ENCODE measurements at places on chromosomes 7 and 10.

DNA sequence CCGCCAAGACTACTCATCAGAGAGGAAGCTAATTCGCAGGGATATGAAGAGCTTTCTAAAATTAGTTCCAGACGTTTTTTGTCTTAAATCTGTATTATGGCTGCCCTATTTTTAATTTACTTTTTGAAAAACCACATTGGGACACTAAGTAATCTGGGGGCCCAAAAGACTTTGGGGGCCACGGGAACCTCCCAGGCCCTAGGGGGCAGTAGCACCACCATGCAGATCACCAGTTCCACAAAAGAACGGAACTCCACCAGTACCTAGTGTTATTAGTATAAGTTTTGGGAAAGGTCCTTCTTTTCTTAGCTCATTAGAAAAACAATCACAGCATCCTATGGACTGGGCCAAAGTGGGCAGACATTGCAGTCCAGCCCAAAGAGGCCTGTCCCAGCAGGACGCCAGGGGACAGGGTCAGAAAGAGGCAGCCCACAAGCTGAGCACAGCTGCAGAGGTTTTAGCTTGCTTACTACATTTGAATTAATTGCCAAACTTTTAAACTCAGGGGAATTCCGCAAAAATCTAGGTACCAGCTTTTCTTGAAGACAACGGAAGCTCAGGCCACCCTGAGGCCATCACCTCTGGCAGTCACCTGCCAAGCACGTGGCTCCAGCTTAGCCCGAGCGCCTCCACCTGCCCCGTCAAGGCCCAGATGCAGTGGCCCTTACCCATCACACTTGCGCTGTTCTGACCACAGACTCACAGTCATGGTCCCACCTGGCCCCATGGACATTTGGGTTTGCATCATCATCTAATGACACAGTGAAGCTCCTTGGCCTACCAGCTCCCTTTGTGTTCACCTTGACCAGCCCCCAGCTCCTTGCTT is 74.8 kb downstream of the PARP12 start:
- DNase-seq: no peak

- DNase-seq: no peak
These were observed 2.8 kb downstream of the SP8 start for GRCh38 chr7:20783700-20784387.

GRCh38 chr10:71584902-71585563 is 134.5 kb downstream of the C10orf105 start:
- no peak for DNase-seq

DNA sequence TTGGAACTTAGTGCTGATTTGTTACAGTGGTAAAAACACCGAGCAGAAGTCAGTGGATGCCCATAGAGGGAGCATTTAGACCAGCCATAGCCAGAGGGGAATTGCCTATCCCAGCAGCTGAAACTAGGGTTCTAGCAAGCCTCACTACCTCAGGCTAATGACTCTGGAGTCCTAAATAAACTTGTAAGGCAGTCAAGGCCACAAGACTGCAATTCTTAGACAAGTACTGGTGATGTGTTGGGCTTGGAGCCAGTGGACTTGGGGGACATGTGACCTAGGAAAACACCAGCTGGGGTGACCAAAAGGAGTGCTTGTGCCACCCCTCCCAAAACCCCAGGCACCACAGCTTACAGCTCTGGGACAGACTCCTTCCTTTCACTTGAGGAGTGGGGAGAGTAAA is 209.0 kb downstream of the MAGI2 start:
- DNase-seq: no peak

DNA sequence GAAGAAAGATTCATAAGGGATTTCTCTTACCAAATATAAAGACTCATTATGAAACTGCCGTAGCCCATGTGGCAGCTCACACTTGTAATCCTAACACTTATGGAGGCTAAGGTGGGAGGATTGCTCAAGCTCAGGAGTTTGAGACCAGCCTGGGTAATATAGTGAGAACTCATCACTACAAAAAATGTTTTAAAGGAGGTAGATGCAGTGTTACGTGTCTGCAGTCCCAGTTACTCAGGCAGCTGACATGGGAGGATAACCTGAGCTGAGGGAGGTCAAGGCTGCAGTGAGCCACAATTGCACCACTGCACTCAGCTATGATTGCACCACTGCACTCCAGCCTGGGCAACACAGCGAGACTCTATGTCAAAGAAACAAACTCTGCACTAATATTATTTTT is 18.1 kb upstream of the DNA2 start:
- no peak for DNase-seq

GRCh38 chr7:84455788-84456187 is 261.2 kb upstream of the SEMA3A start:
- peak; percentile 79 for DNase-seq

- no peak for DNase-seq
These were observed 8.0 kb downstream of the XRCC2 start for GRCh38 chr7:152667958-152668357.

DNA sequence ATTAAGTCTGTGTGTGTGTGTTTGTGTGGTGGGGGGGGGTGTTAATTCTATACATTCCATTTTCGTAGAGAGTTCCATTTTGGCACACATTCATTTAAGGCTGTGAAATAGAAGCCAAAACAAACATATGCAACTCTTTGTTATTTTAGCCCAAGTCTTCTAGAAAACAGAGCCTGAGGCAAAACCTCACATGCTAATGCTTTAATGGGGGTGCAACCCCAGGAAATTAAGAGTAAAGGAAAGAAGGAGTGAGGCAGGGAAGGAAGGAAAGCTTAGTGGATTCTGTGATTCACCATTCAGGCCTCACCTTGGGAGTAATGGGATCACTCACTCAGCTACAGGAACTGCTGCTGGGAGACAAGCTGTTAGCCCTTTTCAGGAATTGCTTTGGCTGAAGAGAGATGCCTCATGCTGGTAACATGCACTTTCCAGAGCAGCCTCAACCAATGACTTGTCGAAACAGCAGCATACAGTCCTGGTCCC is 73.0 kb upstream of the CTTNBP2 start:
- no peak for DNase-seq

DNA sequence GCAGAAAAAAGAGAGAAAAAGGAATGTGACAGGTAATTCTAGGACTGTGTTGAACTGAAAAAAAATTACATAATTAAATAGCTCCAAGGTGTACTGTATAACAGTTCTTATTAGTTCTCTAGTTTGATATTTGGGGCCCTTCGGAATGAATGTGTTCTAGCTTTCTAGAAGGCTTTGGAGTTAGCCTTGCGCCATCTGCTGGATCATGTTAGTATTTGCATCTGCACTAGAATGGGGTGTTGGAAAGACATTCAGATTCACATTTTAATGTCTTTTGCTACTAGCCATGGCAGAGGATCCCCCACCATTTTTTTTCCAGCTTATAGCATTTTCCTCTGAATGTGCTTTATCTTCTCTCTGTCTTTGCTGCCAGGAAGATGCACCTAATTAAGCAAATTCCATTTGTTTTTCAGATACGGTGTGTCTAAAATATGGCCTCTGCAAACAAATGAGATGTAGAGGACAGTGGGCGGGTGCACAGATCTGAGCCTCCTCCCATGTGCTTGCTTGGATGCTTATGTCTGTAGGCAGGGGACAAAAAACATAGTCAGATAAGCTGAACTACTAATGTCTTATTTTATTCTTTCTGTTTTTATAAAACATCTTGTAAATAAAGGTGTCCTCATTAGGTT is 238.5 kb downstream of the PHF14 start:
- DNase-seq: peak; percentile 74

DNA sequence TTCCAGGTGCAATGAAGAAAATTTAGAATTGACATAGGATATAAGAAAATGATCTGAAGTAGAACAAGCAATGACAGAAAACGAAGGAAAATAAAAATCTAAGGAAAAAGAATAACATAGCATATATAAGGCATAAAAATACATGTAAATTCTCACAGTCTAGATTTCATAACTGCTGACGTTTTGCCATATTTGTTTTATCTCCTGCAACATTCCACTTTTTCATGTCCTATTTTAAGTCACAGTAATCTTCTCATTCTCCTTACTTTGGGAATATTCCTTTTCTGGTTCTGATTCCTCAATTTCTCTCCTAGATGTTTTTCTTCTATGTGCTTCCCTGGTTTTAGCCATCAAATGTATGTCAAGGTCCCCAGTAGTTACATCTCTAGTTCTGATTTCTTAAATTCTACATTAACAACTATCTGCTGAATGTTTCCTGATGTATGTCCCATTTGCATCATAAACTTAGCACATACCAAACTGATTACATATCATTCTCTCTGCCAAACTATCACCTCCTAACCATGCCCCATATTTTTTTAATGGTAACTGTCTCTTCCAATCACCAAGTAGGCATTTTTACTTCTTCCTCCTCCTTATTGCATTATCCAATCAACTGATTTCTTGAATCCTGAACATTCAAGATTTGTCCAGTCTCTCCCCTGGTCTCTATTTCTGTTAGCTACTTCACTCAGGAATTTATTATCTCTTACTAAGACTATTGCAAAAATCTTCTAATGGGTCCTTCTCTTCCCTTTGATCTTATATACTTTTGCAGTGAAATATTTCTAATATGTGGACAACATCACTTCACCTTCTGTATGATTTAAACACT is 171.3 kb downstream of the DNAJC1 start:
- DNase-seq: no peak

DNA sequence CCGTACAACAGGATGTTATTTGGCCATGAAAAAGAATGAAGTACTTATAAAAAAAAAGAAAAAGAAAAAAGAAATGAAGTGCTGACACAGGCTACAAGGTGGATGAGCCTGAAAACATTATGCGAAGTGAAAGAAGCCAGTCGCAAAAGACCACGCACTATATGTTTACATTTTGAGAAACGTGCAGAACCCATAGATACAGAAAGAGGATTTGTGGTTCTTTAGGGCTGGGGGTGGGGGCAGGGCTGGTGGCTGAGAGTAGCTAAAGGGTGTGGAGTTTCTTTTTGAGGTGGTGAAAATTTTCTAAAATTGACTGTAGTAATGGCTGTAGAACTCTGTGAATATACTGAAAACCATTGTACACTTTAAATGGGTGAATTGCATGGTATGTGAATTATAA is 86.0 kb upstream of the FAM20C start:
- DNase-seq: no peak

- DNase-seq: no peak
These were observed 7.8 kb downstream of the NOD1 start for GRCh38 chr7:30470771-30471170.

- DNase-seq: no peak
These were observed 288.9 kb downstream of the KCNMA1 start for GRCh38 chr10:77348751-77349150.

DNA sequence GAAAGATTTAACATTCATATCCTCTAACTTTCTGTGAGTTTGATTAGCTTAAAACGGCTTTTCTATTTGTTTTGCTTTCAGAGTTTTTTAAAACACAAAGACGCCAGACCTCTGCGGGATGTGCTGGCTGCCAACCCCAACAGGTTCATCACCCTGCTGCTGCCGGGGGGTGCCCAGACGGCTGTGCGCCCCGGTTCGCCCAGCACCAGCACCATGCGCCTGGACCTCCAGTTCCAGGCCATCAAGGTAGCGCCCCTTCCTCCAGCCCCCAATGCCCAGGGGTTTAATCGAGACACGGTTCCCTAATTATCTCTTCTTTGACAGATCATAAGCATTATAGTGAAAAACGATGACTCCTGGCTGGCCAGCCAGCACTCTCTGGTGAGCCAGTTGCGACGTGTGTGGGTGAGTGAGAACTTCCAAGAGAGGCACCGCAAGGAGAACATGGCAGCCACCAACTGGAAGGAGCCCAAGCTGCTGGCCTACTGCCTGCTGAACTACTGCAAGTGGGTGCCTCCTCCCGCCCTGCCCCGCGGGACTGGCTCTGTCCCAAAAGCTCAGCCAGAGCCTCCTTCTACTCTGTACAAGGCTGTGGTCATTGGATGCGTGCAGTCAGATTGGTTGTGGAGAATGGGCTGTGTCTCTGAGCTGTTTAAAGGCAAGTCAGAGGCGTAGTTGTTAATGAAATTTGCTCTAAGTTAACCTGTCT is 71.2 kb downstream of the TRRAP start:
- no peak for DNase-seq

DNA sequence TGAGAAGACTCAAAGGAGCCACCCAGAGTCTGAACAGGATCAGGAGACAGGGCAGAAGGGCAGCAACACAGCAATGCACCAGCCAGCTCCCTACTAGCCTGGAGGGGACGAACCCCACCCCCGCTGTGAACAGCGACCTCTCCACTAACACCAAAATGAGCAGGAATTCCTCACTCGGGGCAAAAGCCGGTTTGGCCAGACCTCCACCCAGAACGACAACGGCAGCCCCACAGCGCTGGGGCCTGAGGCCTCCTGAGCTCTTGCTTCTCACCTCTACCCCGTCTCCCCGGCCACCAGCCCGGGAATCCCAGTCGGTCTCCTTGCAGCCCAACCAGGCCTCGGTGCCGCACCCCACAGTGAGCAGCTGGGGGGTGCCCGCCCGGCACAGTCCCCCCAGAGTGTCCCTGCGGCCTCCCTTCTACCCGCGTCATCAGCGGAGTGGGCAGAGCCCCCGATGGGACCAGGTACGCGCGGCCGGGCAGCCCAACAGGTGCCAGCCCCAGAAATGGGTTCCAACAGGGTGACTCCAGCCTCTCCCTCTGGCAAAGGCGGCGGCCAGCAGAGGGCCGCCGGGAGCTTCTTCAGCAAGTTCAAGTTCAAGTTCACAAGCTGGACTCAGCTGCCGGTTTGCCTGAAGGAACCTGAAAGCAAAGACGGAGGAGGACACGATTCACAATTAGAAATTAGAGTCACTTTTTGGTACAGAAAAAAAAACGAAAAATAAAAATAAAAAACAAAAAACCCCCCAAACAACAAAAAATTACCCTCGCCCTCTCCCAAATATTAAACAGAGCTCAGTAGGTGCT is 129.0 kb downstream of the MARCHF5 start:
- DNase-seq: no peak

DNA sequence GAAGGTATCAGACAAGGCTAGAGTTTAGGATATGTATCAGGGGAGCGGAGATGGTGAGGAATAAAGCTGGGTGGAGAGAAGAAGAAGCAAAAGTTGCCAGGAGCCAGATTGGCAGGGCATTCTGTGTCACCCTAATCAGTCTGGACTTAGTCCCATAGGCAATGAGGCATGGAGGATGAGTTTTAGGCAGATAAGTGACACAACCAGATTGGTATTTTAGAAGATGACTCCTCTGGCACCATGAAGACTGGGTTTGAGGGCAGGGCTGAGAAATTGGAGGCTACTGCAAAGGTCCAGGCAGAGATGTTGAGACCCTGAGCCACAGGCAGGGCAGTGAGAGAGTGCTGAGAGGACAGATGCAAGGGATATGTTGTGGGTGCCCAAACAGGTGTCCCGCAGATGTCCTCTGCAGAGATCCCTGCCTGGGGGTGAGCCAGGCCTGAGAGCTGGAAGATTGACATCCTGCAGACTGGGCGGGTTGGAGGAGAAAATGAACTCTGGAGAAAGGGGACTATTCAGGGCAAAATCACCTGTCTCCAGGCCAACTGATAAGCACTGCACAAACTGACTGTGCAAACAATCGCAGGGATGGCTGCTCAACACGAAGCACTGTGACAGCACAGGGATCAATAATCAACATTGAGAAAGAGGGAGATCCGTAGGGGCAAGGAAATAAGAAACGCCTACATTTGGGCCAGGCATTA is 11.9 kb upstream of the HABP2 start:
- no peak for DNase-seq

Measured in NCI-H2171 treated with DMSO at 0.1 percent for 48 hours (cell line).